ENCODE measurements at places on chromosomes 4 and X. TPM values are rescaled to one million over a fixed set of nuclear protein-coding genes. Genes with fewer than 3 reads are reported as not detected.

The PCDH11X gene
- not detected for total RNA-seq

The IBSP gene
- not detected for total RNA-seq

The S100G gene
- total RNA-seq, result not detected

The NHSL2 gene
- total RNA-seq, result 1.8 TPM

The ZNF330 gene
- total RNA-seq, result 13.0 TPM

The GAGE12E gene
- not detected for total RNA-seq

The DKC1 gene
- 21.2 TPM for total RNA-seq

The NAP1L2 gene
- not detected for total RNA-seq

The CTAG1A gene
- not detected for total RNA-seq

The ZNF732 gene
- total RNA-seq, result not detected

The MAOA gene
- 121 TPM for total RNA-seq

The MOB1B gene
- total RNA-seq, result 6.9 TPM

The CCNG2 gene
- total RNA-seq, result 49.3 TPM

The FGF16 gene
- 0.05 TPM for total RNA-seq

The XAGE2 gene
- not detected for total RNA-seq

The NLGN4X gene
- 4.2 TPM for total RNA-seq

The COX7B gene
- total RNA-seq, result 363 TPM

The ENOPH1 gene
- 24.3 TPM for total RNA-seq

The HNRNPH2 gene
- 46.1 TPM for total RNA-seq

The CLDN22 gene
- not detected for total RNA-seq

The NAT8L gene
- total RNA-seq, result 1.6 TPM

The PLCXD1 gene
- total RNA-seq, result 2.0 TPM

The ANK2 gene
- total RNA-seq, result 100 TPM

The FTSJ1 gene
- total RNA-seq, result 36.4 TPM

The FATE1 gene
- total RNA-seq, result 0.75 TPM

The RAB39B gene
- total RNA-seq, result 0.06 TPM

The DCLK2 gene
- total RNA-seq, result 0.78 TPM

The SCML1 gene
- 5.9 TPM for total RNA-seq

The FAM184B gene
- total RNA-seq, result not detected

The TCP11X2 gene
- total RNA-seq, result not detected

The DIAPH2 gene
- total RNA-seq, result 15.5 TPM

The MED12 gene
- 24.5 TPM for total RNA-seq

The FGFRL1 gene
- 34.8 TPM for total RNA-seq

The CD40LG gene
- not detected for total RNA-seq

The NPNT gene
- 0.29 TPM for total RNA-seq

The SHROOM4 gene
- total RNA-seq, result 3.2 TPM

The ATP2B3 gene
- total RNA-seq, result not detected

The CYTL1 gene
- 1.9 TPM for total RNA-seq

The OPN1MW3 gene
- total RNA-seq, result not detected

The CPLX1 gene
- total RNA-seq, result not detected

The ARMCX1 gene
- total RNA-seq, result 37.1 TPM

The DUSP21 gene
- total RNA-seq, result not detected

The ERVMER34-1 gene
- total RNA-seq, result not detected

The DNAAF6 gene
- not detected for total RNA-seq

The SORCS2 gene
- 3.0 TPM for total RNA-seq

The STPG2 gene
- total RNA-seq, result not detected
